LoVo (cell line): ENCODE measurements at places on chromosomes 6 and 20.

DNA sequence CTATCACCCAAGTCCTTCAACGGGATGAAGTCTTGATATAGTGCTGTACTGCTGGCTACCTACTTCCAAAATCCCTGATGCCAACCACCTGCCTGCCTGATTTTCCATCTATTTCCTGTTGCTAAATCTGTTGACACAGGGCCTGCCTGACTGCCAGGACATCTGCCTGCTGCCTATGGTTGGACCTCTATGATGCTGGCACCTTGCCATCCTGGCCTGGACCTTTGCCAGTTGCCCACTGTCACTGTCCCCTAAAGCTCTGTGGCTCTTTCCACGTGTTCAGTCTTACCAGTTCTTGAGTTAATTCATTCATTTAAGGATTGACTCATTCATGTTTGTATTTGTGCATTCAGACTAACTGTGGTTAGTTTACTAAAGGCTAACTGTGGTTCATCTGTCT is 9.2 kb upstream of the RGS17 start:
- no peak for DNase-seq

DNA sequence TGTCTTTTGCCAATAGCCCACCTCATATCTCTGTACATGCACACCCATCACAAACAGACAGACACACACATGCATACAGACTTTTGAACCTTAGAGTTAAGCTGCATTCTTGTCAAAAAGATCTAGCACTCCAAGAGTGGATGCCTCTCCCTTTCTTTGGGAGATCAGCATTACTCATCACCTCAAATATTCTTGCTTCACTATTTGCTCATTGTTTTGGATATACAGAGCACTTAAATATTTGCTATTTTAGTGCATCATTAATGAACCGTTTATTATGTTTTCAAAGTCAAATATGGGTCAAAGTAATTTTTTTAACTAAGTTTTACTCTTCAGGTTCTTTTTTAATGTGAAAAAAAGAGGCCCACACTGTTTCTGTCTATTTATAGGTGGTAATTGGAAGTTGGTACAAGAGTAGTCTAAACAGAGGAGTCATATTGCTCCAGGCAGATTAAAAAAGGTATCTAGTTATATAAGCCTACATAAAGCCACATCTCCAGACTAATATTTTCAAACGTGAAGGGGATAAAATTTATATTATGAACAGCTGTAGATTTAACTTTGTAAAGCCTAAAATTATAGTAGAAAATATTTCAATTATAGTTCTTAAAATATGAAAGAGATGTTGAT is 102.6 kb downstream of the FLRT3 start:
- no peak for DNase-seq

DNA sequence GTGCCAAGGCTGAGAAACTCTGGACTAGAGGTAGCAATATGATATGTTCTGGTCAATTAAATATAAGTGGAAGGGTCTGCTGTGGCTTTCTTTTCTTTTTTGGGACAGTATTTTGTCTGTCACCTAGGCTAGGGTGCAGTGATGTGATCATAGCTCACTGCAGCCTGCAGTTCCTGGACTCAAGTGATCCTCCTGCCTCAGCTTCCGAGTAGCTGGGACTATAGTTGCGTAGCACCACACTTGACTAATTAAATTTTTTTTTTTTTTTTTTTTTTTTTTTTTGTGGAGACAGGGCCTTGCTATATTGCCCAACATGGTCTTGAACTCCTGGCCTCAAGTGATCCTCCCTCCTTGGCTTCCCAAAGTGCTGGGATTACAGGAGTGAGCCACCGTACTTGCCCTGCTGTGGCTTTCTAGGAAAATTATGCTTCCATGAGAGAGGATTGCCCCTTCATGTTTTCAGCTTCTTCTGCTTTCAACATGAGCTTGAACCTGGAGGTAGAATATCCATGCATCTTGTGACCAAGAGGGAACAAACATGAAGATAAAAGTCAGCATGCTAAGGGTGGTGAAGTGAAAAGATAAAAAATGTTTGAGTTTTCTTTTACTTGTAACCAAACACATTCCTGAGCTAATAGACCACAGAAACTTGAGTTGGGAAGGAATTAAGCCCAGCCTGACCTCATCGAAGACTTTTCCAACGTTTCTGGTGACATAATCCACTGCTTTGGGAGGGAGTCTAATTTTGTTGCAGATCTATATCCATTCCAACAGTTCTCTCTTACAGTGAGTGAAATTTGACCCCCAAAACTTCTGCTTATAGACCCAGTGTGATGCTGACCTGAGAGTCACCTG is 75.1 kb downstream of the CARMIL1 start:
- no peak for DNase-seq

GRCh38 chr6:138291849-138292181 is 73.5 kb upstream of the PBOV1 start:
- DNase-seq, result no peak

DNA sequence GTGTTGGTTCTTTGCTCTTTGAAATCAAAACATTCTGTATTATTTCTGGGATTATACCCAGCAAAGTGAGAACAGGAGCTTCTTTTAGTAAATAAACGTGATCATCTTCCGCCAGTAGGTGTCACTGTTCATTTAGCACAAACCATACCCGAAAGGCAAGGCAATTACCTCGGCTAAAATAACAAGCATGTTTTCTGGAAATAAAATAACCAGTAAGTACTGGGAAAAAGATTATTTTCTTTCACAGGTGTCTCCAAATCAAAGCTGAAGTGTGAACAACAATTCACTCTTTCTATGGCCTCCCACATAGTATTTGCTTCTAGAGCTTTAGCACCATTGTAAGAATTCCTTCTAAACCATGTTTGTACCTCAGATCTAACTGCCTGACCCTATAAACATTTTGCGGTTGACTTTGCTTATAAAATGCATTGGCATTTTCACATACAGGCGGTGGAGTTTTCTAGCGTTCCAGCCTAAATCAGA is 144.6 kb upstream of the AGPAT4 start:
- peak; percentile 44 for DNase-seq

DNA sequence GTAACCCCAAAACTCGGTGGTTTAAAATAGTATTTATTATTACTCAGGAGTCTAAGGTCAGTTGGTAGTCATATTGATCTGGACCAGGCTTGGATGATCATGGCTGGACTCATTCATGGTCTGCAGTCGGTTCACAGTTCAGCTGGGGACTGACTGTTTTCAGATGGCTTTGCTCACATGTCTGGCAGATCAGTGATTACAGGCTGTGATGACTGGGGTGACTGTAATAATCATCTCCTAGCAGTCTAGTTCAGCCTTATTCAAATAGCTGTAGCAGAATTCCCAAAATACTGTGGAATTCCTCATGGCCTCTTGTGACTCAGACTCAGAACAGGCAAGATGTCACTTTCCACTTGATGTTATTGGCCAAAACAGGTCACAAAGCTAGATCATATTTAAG is 16.4 kb upstream of the NT5DC1 start:
- no peak for DNase-seq

- DNase-seq, result no peak
Measured at GRCh38 chr6:11815231-11815630, 36.6 kb upstream of the ADTRP start.

- DNase-seq, result no peak
Measured at GRCh38 chr6:157699777-157700636, 123.0 kb upstream of the SNX9 start.

DNA sequence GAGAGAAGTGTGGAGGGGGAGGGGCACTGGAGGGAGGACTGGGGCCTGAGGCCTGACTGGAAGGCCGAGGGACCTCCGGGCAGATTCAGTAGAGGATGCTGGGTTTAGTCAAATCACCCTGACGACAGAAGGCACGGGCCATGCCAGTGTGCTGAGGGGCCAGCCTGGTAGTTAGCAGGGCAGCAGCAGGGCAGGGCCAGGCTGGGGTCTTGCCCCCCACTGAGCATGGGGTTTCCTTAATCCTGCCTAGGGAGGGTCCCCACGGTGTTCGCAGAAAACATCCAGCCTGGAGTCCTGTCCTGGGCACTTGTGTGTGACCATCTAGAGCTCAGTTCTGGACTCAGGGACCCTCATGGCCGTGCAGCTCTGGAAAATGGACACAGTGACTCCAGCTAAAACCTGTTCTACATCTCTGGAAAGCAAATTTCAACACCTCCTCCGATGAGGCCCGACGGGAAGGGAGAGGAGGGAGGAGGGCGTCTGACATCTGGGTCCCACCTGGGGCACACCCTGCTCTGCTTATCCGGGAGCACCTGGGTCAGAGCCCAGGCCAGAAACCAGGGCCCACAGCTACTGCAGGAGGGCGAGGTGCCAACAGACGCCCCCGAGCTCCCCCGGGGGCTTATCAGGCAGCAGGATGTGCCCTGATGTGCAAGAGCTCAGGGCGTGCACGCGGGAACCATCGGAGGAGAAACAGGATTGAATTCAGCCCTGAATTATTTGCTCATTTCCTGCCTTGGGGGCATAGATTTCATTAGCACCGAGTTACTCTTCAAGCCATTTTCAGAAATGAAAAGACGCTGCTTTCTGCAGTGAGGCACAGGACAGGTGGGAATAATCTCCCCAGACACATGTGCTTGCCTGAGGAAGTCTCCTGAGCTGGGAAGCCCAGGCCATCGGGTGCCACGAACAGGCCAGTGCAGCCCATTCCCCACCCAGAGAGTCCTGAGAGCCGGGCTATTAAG is 78.0 kb upstream of the MPC1 start:
- DNase-seq, result no peak

GRCh38 chr20:7087803-7088202 is 320.3 kb downstream of the BMP2 start:
- no peak for DNase-seq

DNA sequence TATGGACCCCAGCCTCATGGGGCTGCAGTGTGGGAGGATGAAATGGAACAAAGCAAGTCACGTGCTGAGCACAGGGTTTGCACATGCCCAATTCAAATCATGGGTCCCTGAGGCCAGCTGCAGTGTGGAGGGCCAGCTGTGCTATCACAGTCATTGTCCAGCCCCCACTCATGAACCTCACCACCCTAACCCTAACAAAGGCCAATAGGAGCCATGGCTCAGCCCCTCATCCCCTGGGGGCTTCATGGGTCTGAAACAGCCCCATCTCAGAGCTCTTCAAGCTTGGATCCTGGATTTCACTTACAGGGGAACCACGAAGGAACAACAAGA is 125.6 kb upstream of the MAFB start:
- no peak for DNase-seq

GRCh38 chr20:49174183-49174582 is 14.0 kb downstream of the STAU1 start:
- no peak for DNase-seq

- DNase-seq, result peak; percentile 1
Measured at GRCh38 chr6:111757342-111757741, 115.9 kb downstream of the FYN start.
